ENCODE measurements at places on chromosomes 2 and 18.

DNA sequence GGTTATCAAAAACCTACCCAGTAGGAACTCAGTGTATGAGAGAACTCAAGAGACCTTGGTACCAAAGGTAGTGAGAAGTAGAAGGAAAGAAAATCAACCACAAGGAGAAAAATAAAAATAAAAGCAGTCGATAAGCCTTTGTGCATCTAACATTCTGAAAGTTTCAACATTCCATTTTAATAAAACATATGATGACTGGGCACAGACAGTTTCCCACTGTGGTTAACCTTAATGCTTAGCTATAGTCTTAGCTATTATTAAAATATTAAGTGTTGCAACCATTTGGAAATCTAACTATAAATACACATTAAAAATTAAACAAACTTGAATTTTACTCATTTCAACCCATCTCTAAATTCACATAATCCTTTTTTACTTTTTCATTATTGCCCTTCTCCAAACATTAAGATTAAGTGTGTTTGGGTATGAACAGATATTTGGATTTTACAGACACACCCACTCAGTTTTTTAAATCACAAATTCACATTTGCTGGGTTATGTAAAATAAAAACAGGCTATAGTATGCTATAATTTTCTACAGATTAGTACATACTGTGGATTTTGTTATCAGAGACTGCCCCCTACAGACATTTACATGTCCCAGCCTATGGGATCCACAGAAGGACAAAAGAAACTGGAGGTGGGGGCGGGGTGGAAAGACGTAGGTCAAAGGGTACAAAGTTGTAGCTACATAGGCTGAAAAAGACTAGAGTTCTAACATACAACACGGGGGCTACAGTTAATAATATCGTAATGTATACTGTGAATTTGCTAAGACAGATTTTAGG, 32.8 kb downstream of the SRBD1 start:
- no peak for DNase-seq

- no peak for DNase-seq
Measured at GRCh38 chr18:79432376-79433120, 36.8 kb downstream of the NFATC1 start.

GRCh38 chr18:74715306-74715705, 117.6 kb downstream of the ZNF407 start:
- DNase-seq, result no peak

- no peak for DNase-seq
Measured at GRCh38 chr2:212520340-212520739, 18.3 kb downstream of the ERBB4 start.

DNA sequence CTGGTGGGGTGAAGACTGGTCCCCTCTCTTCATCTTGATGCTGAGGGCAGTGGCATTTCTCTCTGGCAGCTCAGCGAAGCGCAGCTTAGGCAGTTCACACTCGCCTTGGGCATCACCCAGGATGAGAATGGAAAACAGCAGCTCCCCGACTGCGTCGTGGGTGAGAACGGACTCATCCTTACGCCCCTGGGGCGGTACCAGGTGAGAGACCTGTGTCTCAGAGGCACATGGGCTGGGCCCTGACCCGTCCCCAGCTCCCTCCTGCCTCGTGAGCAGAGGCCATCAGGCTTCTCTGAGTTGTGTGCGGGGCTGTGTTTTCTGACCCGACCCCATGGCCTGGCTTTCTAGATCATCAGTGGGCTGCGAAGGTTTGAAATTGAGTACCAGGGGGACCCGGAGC, 8.2 kb upstream of the CCDC74A start:
- DNase-seq, result no peak

GRCh38 chr2:239278941-239279365, 121.9 kb downstream of the HDAC4 start:
- no peak for DNase-seq

- DNase-seq, result no peak
Measured at GRCh38 chr2:72864500-72864899, 22.7 kb upstream of the SPR start.

- no peak for DNase-seq
Measured at GRCh38 chr2:74198023-74198460, 373 bp upstream of the MTHFD2 start.

GRCh38 chr2:188349019-188349418, 57.3 kb downstream of the GULP1 start:
- no peak for DNase-seq

DNA sequence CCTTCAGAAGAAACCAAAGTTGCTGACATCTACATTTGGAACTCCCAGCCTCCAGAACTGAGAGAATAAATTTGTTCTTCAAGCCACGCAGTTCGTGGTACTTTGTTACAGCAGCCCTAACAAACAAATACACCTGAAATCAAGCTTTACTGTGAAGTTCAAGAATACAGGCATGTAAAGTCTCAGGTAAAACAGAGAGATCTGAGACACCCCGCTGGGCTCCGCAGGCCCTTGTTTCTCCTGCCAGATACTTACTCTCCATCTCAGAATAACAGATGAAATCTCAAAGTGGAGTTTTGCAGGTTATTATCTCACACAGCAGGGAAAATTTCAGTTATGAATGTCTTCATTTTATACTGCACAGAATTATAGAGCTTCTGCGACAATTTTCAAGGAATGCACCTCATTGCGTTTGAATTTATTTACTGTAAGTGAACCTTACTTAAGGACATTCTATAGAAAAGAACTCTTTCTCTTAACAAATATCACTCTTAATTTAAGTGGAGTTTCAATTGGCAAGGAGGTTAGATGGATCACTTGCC, 492.4 kb upstream of the LRATD1 start:
- no peak for DNase-seq

DNA sequence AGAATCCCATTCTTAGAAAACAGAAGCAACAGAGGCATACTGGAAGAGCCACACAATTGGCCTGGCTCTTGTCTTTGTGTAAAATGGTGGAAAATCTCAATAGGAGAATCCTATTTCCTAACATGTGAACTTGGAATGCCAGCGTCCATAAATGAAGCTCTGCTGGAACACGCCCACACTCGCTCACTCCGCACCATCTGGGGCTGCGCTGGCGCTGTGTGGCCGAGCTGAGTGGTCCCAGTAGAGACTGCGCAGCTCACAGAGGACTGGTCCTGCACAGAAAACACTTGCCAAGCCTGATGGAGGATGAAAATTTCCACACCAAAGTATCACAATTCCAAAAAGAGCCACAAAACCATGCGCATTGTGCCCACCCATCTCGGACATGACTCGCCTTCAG, 56.2 kb downstream of the PXDN start:
- DNase-seq, result no peak

- no peak for DNase-seq
Measured at GRCh38 chr2:11876889-11877288, 130.5 kb downstream of the LPIN1 start.

GRCh38 chr2:34552337-34552736, 953.2 kb upstream of the FAM98A start:
- DNase-seq, result no peak

- no peak for DNase-seq
Measured at GRCh38 chr18:75790111-75790510, 362.6 kb upstream of the SMIM21 start.

GRCh38 chr2:236483102-236483501, 86.5 kb upstream of the ACKR3 start:
- DNase-seq, result no peak

GRCh38 chr2:160308476-160308875, 108.4 kb upstream of the ITGB6 start:
- no peak for DNase-seq

DNA sequence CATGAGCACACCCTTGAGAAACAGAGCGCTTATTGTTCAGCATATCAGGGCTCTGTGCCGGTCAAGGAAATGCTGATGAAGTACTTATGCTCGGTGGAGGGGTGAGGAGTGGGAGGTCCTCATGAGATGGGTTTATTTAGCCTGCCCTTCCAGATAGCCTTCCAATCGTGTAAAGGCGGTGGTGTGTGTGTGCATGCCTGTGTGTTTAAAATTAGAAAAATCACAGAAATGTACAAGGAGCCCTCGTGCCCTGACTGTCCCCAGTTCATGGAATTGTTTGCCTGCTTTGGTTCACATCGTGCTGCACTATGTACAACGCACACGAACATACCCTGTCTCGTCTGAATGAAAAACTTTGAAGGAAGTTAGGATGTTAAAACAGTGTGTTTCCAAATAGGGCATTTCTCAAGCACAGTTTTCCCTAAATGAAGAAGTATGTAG, 158.6 kb downstream of the AQP4 start:
- DNase-seq, result no peak

DNA sequence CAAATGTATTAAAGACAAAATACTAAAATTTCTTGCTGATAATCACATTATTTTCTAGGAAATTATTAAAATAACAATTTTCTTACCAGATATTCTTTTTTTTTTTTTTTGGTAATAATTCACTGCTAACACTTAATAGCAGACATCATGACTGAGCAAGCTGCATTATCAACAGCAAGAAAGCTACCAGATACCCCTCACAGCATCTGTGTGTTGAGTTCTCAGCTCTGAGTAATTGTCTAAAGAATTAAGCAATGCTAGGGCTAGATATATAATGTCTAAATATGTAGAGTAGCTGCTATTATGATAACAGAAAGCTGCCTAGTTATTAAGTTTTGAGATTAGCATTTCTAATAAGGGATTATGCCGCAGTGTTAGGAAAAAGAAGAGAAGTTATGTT, 754.3 kb upstream of the PKDCC start:
- no peak for DNase-seq

GRCh38 chr2:128812183-128812940, 493.7 kb upstream of the HS6ST1 start:
- DNase-seq, result no peak

DNA sequence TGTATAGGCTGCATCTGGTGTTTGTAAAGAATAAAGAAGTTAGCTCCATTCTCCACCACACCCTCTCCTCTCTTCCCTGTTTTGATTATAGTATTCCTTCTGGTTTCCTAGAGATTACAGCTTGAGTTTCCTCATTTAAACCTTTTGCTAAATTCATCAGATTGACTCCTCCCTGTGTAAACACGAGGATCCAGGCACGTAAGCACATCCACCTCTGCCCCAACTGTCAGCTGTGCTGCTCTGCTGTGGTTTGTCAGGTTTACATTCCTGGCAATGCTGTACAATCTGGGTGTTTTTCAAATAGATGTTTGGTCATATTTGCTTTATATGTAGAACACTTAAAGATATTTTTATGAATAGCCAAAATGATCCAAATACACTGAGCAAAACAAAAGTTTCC, 302.8 kb downstream of the PTGR3 start:
- no peak for DNase-seq

- DNase-seq, result no peak
Measured at GRCh38 chr2:158095912-158096311, 5.8 kb upstream of the UPP2 start.

DNA sequence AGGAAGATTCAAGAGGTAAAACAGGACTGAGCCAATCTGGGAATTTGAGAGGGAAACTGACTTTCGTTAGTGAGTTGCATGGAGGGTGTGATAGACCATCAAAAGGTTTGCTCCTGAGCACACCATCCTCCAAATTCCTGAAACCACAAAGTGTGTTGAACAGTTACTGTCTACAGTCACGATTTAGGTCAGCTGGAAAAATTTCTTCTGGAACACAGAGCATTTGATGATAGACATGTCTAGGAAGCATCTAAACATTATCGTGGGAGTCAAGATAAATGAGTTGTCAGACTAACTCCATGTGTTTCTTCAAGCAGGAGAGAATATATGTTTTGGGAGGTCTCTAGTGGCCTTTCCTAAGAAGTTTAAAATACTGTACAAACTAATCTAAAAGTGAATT, 449.4 kb upstream of the SLC14A2 start:
- DNase-seq, result no peak

- peak; percentile 85 for DNase-seq
Measured at GRCh38 chr2:236568068-236568921, 1.3 kb upstream of the ACKR3 start.

DNA sequence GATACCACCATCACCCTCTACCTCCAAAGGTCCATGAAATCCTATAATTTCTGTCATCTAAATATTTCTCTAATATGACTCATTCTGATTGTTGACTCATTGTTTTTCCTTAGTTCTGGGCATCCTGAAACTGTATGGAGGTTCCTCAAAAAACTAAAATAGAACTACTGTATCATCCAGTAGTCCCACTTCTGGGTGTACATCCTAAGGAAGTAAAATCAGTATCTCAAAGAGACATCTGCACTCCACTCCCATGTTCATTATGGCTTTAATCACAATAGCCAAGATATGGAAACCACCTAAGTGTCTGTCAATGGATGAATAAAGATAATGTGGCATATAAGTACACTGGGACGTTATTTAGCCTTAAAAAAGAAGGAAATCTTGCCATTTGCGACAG, 125.8 kb upstream of the MYO3B start:
- no peak for DNase-seq

- peak; percentile 74 for DNase-seq
Measured at GRCh38 chr2:164620873-164621763, at the start of gene GRB14. TSS of gene GRB14 (minus strand) at chr2:164621482. CDS start at chr2:164621309, 173 bp downstream.

DNA sequence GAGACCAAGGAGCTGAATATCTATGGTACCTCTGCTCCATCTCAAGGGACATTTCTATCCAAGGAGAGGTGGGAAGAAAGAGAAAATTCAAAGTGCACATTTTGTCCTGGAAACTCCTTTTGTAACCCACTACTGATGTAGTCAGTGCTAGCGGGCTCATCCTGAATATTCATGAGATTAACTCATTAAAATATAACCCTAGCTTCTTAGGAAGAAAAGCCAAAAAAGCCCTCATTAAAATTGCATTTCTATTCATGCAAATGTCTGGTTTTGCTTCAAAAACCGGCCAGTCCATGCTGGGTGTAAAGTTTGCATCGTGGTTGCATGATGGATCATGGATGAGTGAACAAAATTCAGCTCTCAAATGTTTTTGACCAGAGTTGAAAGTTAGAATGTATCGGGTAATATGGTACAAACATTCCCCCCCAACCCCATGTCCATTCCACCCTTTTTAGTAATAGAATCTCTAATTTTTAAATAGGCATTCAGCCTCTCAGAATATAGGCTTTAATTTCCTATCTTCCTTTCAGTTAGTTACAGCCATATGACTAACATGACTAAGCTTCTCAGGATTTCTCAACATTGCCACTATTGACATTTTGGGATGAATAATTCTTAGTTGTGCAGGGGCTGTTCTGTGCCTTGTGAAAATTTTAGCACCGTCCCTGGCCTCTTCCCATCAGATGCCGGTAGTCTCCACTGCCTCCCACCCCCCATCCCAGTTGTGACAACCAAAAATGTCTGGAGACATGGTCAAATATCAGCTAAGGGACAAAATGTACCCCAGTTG, 104.2 kb upstream of the RND3 start:
- no peak for DNase-seq

DNA sequence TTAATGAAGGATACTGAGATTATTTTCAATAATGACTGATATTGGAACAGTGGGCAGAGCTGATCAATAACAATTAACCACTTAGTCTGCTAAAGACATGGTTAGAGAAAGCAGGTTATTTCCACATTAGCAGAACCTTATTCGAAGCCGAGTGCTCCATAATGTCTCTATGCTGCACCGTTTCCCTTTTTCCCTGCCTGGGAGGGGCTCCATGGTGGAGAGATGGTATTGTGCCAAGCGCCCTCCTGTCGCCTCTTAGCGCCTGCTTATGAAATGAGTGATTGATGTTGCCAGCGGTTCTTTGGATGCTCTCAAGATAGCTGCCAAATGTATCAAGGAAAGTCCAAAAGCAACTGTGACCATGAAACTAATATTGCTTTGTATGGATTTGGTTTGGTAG, 34.6 kb upstream of the INSIG2 start:
- peak; percentile 54 for DNase-seq

Data from retina (tissue), 1 donor.